ENCODE measurements at places on chromosomes 16 and 17.

DNA sequence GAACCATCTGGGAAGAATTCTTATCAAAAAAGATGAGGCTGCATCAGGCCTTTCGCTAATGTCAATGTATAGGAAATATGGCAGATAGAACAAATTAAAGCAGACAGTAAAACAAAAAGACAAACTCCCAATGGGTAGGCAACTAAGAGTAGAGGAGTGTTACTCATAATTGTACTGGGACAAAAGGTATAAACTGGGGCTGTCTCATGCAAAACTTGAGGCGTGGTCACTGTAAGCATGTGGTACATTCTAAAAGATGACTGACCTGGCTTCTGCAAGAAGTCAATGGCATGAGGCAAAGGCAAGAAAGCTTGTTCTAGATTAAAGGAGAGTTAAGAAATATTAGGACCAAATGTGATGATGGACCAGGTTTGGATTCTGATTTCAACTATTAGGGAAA is 26.7 kb downstream of the SMIM36 start:
- DNase-seq: no peak

DNA sequence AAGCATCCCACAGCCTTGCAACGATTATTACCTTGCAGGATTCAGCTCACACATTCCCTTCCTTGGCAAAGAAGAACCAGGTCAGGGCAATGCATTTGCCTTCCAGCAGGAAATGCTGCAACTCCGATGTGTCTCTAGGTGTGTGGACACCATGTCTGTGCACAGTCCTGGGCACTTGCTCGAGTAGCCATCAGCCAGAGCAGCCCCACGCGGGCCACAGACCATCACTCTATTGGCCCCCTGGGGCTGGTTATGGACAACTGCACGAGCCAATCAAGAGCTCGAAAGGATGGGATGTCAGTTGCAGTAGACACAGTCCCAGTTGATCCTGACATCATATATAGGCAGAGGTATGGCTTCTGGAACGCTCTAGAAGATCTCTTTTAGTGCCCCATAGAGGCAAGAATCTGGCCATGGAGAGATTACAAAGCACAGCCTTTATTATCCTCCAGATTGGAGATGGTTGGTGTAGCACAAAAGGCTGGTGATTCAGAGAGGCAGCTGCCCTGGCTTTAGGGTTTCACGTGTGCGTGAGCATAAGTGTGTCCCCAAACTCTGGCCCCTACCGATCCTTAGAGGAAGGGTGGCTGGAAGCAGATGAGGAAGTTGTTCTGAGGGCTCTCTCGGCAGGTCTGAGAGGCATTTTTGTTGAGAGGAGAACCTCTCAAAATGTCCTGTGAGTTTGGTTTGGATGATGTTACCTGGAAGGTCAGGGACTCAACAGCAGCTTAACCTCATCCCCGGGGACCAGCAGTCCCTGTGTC is 403.8 kb downstream of the SEC14L1 start:
- no peak for DNase-seq

- no peak for DNase-seq
Observed at GRCh38 chr17:10010752-10011151, 105.7 kb upstream of the RCVRN start.

DNA sequence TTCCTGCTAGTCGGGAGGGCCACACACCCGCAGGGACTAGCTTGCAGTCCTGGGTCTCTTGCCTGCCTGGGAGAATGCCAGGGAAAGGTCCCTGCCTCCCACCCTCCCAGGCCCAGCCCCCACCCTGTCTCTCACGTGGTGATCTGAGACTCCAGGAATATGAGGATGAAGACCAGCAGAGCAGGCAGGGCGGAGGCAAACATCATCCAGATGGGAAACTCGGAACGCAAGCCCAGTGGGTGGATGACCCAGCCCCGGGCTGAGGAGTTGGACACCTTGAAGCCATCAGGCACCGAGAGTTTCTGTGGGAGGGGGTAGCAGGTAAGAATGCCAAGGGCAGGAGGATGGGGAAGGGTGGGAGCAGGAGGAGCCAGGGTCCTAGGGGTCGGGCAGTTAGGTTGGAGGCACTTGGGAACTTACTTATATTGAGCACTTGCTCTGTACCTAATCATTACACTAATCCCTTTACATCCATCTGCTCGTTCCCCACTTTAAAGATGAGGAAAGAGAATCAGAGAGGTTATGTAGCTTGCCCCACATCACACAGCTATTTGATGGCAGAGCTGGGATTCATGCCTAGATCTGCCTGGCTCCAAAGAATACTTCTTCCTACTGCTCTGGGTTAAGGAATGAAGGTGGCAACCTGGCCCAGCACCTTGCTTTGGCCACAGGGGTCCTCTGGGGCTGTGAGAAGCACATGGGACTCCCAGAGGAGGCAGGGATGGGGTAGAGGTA is 13.4 kb downstream of the SLC4A1 start:
- DNase-seq: no peak

GRCh38 chr17:27846042-27846655 is 45.8 kb upstream of the NOS2 start:
- peak; percentile 46 for DNase-seq
